ENCODE measurements at places on chromosomes 1 and 21. TPM values are rescaled to one million over a fixed set of nuclear protein-coding genes. Genes with fewer than 3 reads are reported as not detected.

MYBPH gene
- total RNA-seq = 0.43 TPM

SPATA17 gene
- 0.86 TPM for total RNA-seq

TIAM1 gene
- 0.43 TPM for total RNA-seq

TMEM52 gene
- total RNA-seq = 0.43 TPM

NES gene
- 66.9 TPM for total RNA-seq

SRP9 gene
- 232 TPM for total RNA-seq

NFASC gene
- 1.9 TPM for total RNA-seq

SLC45A1 gene
- 1.9 TPM for total RNA-seq

MIXL1 gene
- not detected for total RNA-seq

CAMK1G gene
- total RNA-seq = 2.6 TPM

MAP3K6 gene
- 24.2 TPM for total RNA-seq

FCRLB gene
- 2.9 TPM for total RNA-seq

MEX3A gene
- total RNA-seq = 1.9 TPM

TINAGL1 gene
- total RNA-seq = 60.5 TPM

KCNAB2 gene
- total RNA-seq = 2.6 TPM

FAM78B gene
- total RNA-seq = not detected

KCND3 gene
- 1.3 TPM for total RNA-seq

Measured in fibroblast of villous mesenchyme (primary cell).